Hematopoietic multipotent progenitor cell treated with erythropoietin and hydrocortisone succinate and interleukin-3 and kit ligand, for 8 days (in vitro differentiated cells): ENCODE measurements at places on chromosomes 5 and 9.

GRCh38 chr5:139985733-139986132 lies 57.4 kb downstream of the NRG2 start:
- no peak for DNase-seq

DNA sequence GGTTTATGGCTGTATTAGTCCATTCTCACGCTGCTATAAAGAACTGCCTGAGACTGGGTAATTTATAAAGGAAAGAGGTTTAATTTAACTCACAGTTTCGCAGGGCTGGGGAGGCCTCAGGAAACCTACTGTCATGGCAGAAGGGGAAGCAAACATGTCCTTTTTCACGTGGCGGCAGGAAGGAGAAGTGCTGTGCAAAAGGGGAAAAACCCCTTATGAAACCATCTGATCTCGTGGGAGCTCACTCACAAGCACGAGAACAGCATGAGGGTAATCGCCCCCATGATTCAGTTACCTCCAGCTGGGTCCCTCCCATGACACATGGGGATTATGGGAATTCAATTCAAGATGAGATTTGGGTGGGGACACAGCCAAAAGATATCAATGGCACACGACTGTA lies 13.9 kb downstream of the LRRC70 start:
- DNase-seq, result no peak

DNA sequence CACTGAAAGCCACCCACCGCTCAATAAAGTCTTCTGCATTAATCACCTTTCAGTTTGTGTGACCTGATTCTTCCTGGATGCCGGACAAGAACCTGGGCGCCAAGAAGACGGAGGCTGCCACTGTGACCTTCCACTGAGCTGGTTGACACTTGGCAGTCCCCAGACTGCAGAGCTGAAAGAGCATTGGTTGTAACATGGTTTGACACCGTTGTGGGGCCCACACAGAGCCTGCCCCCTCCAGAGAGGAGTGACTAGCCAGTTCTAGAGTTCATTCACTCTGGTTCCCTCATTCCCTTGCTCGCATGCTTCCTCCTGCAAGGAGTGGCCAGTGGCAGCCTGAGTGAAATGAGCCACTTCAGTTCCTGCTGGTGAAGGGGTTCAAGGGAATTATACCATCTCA lies 86.2 kb upstream of the ANXA1 start:
- no peak for DNase-seq

DNA sequence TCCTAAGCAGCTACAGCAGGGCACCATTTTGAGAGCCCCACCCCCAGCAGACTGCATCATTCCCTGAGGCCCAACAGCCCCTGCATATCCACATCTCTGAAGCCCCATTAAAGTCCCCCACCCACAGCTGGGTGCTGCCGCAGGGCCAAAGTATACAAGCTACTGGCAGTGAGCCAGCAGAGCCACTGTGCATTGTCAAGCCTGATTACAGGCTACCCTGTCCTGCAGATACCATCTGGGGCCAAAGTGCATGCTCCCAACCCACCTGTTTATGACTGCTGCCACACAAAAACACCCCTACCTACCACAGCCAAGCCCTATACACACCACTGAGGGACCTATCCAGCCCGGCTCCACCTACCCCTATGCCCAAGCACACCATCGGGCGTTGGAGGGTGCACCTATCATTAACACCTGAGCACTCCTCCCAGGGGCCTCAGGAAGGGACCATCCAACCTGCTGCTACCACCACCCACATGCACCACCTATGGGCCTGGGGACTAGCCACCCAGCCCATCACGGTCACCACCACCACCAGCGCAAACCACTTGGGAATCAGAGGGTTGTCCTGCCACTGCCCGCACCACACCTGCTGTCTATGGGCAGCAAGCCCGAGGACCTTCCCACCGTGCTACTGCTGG lies 105.0 kb downstream of the PLPP1 start:
- no peak for DNase-seq

DNA sequence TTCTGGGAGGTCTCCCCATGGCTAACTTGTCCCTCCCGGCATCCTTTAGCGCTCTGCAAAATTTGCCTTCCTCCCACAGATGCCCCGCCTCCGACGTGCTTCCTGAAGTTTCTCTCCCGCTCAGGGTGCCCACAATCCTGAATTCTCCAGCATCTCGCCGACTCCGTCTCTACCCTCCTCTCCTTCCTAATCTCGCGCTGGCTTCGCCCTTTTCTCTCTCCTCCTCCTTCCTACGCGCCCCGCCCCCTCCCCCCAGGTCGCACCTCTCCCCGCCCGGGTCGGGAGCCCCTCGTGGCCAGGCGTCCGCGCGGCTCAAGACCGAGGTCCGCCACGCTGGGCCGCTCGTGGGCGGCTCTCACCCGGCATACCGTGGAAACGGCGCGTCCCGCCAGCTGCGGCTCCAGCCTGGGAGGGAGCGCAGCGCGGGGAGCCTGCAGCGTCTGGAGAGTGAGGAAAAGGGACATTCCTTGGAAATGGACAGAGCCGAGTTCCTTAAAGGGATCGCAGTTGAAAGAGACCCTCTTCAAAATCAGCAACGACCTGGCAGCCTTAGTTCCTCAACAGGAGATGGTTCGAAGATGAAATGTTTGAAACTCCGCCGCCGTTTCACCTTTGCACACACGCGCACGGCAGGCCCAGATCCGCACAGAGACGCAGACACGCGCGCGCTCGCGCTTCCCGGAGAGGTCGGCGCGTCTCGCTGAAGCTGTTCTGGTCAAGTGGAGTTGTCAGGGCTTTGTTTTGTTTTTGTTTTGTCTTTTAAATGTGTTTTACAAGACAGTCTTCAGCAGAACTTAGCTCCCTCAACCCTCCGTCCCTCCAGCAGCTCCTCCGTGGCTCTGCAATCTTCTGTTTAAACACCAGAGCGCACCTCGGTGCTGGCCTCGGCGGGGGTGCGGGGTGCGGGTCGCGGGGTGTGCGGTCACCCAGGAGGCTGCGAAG lies 5.0 kb upstream of the IRX2 start:
- DNase-seq, result no peak

- DNase-seq, result peak; percentile 1
Measured at GRCh38 chr5:155726267-155726666, 600.7 kb upstream of the SGCD start.

- no peak for DNase-seq
Measured at GRCh38 chr5:109911731-109912130, 222.0 kb downstream of the MAN2A1 start.

- DNase-seq, result no peak
Measured at GRCh38 chr9:138009803-138010690, 132.5 kb downstream of the CACNA1B start.

GRCh38 chr5:95884017-95884325 lies 61.4 kb upstream of the GLRX start:
- DNase-seq, result peak; percentile 22

GRCh38 chr5:146009020-146009419 lies 72.6 kb downstream of the SH3RF2 start:
- no peak for DNase-seq

DNA sequence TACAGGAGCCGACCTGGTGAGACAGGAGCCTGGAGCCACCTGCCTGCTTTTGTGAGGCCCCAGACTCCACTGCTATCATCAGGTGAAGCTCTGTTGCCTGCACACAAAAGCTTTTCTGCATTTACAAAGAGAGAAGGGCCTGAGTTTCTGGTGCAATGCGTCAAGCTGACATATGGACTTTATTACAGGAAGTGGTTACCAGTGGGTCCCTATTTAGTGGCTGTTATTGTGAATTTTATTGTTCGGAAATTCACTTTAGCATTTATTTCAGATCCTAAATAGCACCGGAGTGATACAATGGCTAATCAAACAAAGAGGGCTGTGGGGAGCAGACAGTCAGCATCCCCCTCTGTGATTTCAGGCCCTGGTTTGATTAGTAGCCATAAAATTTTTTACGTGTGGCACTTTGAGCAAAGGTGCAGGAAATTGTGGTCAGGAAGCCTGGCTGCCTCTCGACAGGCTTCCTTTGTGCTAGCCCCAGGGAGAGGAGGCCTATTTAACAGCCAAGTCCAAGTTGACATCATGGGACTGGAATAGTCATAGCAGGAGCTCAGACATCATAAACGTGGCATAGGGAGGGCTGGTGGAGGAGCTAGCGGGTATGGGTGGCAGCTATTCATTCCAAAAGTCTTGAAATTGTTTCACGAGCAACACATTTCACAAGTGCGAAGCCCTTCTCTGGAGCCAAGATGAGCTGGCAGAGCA lies 8.4 kb downstream of the TGFBI start:
- DNase-seq, result no peak

GRCh38 chr5:96868603-96869371 lies 7.5 kb upstream of the ERAP2 start:
- peak; percentile 80 for DNase-seq

DNA sequence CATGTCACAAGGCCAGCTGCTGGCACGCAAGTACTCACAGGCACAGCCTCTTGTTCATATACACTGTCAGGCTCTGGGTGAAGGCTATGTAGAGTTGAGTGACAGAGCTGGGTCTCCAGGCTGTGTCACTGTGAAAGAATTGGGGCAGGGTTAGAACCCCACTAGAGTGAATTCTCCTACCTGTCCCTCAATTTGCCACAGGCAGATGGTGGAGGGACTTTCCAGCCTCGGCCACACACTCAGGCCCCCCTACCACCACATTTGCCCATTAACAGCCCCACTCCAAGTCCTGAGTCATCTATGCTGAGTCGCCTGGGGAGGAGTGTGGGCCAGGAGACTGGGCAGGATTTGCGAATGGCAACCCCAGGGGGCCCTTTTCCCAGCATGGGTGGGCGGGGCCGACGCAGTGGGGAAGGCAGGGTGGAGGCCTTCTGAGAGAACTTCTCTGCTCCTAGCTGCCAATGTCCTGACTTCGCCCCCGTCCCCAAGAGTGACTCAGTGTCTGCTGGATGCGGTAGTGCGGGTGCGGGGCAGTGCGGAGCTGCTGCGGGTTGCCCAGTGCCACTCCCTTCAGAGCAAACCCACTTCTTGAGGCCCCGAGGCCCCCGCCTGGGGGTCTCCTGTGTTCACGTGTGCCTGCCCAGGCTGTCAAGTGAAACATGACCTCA lies 50.3 kb upstream of the PSD2 start:
- peak; percentile 33 for DNase-seq

- DNase-seq, result peak; percentile 26
Measured at GRCh38 chr5:912280-913091, 19.8 kb downstream of the TRIP13 start.

DNA sequence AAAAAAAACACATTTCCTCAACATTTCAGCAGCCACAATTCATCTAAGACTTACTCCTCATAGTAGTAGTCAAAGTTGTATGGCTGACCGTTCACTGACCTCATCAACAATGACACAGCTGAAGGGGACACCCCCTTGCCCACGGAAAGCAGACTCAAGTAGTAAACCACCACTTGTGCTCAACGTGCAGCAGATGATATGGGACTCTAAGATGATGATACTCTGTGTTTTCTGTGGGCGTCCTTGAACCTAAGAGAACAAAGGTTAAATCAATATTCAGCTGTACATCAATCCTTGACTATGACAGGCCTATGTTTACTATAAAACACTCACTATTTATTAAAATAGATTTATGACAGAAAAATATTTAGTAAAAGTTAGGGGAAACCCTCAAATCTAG lies 71.6 kb downstream of the SETX start:
- no peak for DNase-seq

DNA sequence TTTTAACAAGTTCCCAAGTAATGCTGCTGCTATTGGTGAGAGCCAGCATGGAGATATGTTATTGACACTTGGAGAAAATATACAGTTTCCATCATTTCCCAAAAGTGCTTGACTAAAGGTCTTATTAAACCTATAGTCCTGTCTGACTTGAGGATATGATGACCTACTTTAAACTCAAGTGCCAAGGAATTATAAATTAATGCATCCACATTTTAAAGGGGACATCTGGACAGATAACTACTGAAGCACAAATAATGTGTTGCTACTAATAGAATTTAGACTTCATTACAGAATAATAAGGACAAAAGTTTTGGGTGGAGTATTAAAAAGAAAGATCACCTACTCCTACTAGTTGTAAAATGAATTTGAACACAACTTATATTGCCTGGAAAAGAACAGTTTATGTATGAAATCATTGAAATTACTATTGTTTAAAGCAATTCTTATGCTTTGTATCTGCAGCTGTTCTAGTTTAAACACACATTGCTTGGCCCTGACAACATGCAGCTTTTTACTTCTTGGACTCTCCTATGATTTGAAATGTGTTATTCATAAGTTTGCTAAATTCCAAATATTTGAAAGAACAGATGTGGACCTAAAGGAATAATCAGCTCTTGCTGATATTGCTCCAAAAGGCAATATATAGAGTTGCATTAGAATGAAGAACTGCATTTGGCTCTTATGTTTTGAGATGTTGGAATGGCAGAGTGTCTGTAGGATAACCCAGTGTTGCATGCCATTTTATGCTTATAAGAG lies 73.4 kb downstream of the SGCD start:
- no peak for DNase-seq

DNA sequence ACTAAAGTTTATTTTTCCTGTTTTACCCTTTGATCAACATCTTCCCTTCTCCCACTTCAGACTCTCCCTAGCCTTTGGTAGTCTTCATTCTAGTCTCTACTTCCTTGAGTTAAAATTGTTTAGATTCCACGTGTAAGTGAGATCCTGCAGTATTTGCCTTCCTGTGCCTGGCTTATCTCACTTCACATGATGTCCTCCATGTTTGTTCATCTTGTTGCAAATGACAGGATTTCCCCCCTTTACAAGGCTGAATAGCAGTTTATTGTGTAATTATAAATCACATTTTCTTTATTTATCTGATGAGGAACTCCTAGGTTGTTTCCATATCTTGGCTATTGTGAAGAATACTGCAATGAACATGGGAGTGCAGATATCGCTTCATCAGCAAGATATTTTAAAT lies 461.7 kb downstream of the CHSY3 start:
- DNase-seq, result no peak

DNA sequence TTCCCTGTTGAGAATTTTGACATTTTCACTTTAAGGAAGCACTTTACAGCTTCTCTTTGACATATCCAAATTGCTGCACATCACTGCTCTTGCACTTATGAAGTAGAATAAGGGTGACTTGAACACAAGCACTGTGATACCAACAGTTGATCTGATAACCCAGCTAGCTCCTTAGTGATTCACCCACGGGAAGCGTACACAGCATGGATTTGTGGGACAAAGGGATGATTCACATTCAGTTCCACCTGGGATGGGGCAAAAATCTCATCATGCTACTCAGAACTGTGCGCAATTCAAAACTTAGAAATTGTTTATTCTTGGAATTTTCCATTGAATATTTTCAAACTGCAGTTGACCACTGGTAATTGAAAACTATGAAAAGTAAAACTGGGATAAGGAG lies 1565.5 kb upstream of the CDH9 start:
- DNase-seq, result no peak

DNA sequence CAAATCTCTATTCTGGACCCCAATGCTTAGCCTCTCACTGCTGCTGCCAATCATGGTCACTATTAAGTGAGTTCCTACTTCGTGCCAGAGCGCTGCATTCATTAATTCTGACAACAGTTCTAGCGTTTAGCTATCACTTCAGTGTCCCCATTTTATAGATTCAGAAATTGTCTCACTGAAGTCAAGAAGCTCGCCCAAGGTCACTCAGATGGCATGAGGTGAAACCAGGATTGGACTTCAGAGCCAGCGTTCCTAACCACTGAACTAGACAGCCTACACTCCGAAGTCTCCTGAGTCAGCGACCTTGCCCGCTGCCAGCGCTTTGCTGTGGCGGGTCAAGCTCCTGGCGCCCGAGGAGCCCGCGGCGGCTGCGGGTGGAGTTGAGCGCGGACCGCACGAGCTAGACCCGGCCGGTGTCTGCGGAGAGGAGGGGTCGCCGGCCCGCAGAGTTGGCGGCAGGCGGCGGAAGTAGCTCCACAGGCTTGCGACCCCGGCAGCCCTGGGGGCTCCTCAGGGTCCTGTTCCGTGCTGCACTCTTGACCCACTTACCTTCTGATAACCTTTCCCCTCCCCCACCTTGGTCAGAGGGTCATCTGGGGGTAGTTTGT lies 2.1 kb upstream of the GABRB2 start:
- DNase-seq, result no peak
